Endothelial cell (in vitro differentiated cells): ENCODE measurements at places on chromosomes 3 and 15.

- no peak for DNase-seq
Measured at GRCh38 chr15:48330105-48330785, 984 bp upstream of the DUT start.

DNA sequence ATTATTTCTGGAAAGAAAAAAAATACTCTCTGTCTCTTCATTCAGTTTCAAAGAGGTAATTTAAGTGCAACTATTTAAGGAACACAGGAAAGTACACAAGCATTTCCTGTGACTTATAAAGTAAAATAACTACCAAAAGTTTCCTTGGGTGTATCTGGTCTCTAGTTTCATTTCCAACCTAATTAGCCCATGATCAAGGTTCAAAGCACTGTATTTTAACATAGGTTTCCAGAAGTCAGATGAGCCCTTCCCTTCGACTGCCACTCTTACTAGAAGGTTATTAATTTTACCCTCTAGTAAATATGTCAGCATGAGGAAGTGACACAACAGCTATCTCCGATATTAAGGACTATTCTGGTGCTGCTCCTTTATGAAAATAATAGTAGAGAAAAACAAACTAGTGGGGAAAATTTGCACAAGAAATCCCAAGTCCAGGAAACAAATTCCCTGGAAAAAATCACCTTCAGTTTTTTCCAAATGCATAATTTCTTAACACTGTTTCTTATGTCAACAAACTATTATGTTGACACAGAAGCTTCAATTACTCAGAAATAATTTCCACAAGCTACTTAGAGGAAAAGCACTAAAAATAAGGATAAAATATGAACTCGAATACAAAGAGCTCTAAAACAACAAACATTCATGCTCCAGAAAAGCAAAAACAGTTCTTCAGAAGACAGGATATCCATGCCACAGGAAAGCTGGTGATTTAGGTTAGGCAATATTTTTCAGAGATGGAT, 35.3 kb downstream of the CCPG1 start:
- no peak for DNase-seq

- no peak for DNase-seq
Measured at GRCh38 chr15:28886431-28887338, 911 bp downstream of the APBA2 start.

DNA sequence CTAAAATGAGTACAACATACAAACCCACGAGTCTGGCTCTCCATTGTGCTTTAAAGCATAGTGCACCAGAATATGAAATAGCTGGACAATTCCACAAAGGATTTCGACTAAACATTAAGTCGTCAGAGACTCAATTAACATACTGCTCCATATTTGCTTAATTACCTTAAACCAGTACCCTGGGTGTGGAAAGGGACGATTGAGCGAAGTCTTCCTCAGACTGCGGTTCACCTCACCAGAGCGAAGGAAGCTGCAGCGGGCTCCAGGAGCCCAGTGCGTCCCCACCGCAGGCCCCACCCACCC, 218 bp upstream of the TRPC1 start:
- no peak for DNase-seq

- no peak for DNase-seq
Measured at GRCh38 chr15:63985221-63986184, 60.8 kb downstream of the DAPK2 start.

DNA sequence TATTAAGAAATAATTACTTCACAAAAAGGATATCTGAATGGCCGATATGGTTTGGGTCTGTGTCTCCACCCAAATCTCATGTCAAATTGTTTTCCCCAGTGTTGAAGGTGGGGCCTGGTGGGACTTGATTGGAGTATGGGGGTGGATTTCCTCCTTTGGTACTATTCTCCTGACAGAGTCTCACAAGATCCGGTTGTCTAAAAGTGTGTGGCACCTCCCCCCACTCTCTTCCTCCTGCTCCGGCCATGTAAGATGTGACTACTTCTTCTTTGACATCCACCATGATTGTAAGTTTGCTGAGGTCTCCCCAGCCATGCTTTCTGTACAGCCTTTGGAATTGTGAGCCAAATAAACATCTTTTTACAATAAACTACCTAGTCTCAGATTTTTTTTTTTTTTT, 34.5 kb downstream of the ZBTB11 start:
- no peak for DNase-seq
